ENCODE measurements at places on chromosomes 5 and 9.

- DNase-seq: no peak
These were observed 126.9 kb downstream of the PALM2AKAP2 start for GRCh38 chr9:109906766-109907382.

- DNase-seq: no peak
These were observed 72.2 kb downstream of the WDR41 start for GRCh38 chr5:77419644-77420582.

GRCh38 chr5:79702606-79703380, 13.2 kb downstream of the CMYA5 start:
- DNase-seq: no peak

GRCh38 chr5:37722236-37723161, 117.3 kb downstream of the GDNF start:
- DNase-seq: peak; percentile 97

DNA sequence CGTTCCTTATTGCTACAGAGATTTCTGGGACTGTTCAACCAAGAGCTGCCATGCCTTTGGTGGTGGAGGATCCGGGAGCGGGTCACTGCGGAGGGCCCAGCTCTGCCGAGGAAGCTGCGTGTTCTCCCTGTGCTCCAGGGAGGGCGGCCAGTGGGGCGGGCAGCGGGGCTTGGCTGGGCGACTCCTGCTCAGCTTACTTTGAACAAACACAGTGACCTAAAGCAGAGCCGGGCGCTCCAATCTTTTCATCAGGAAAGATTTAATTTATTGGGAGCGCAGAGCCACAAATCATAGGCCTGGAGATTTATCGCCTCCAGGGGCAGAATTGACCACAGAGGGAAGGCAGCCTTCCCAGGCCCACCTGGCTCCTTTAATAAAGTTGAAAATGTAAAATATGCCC, 27.7 kb downstream of the LHX3 start:
- DNase-seq: no peak

- no peak for DNase-seq
These were observed 48.1 kb downstream of the EBF1 start for GRCh38 chr5:159051421-159052282.

DNA sequence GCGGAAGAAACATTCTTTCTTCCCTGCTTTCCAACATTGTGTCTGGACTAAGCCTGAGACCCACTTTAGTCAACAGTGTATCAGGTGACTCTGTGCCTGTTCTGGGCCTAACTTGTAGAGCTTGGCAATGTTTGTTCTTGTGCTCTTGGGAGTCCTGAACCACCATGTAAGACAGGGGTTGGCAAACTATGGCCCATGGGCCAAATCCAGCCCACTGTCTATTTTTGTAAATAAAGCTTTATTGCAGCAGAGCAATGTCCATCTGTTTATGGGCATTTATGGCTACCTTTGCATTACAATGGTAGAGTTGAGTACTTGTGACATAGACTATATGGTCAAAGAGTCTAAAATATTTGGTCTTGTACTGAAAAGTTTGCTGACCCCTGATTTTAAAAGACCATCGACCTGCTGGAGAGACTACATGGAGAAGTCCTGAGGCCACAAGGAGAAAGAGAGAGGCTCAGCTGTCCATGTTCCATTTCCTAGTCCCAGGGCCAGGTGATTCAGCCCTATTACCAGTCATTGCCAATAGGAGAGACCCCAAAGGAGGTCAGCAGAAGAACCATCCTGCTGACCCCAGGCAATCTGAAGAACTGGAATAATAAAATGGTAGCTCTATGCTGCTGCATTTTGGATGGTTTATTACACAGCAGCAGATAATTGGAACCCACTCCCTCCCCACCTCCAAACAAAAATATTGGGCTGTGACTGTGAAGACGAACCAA, 211.3 kb downstream of the AUH start:
- DNase-seq: no peak

- DNase-seq: no peak
These were observed 80.6 kb downstream of the WNK2 start for GRCh38 chr9:93264338-93265125.

DNA sequence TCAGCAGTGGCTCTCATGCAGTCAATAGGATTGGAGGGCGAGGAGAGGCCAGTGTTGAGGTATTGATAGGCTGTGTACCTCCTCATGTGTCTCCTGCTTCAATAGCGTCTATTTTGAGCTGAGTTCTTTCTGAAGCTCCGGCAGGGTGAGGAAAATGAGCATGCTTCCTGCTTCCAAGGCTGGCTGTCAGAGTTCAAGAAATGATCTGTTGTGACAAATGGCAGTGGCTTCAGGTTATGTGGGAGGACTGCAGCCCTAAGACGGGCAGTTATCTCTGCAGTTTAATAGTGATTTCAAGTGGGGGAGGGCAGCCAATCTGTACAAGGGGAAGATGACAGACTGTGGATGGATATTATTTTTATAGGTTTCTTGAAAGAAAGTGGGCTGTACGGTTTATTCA, 54.0 kb upstream of the CXCL14 start:
- DNase-seq: no peak

DNA sequence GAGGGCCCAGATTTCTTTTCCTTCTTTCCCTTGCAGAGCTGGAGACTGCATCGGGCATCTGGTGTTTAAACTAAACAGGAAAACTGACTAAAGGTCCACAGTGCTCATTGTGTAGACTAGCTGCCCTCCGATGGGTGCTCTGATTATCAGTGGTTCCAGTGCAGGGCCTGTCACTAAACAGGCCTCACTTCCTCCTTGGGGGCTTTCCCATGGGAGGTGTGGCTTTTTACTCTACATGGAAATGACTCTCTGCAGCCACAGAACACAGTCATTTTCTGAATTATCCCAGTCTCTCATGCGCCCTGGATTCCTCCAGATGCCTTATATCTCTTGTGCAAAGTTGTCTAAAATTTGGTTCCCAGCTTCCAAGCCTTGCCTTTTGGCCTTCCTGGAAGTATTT, 199.2 kb downstream of the TRIO start:
- DNase-seq: no peak

- DNase-seq: no peak
These were observed 711 bp downstream of the IRX1 start for GRCh38 chr5:3596261-3596825.

GRCh38 chr5:133406208-133406976, 205.9 kb downstream of the FSTL4 start:
- DNase-seq: no peak

DNA sequence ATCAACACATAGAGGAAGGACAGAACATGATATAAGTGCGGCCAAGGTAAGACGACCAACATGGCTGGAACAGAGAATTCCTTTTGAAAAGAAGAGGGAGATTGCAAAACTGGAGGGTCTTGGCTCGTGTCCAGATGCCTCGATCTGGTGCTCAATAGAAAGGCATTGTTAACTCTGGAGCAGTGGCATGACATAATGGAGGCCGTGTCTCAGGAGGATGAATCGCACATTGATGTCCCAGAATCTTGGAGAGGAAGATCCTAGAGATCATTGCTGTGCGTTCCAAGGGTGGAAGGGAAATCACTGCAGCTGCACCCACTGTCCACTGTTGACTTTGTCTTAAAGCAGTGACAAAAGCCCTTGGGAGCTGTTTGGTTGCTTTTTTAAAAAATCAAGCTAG, 30.9 kb downstream of the GRAMD2B start:
- no peak for DNase-seq

DNA sequence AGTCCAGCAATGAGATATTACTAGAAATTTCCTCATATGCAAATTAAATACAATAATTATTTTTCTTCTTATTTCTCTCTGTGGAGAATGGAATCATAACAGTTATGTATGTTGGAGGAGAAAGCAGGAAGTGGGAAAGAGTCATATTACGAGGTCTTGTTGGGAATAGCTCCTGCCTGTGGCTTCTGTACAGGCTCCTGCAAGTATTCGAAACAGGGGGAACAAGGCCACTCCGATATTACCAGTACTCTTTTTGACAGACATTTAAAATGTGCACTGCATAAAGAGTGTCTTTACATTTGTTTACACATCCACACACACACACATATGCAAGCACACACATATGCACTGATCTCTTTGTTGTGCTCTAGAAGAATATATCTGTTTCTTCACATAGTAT, 812.0 kb upstream of the ZNF608 start:
- DNase-seq: no peak

GRCh38 chr5:87746891-87747377, 334.2 kb upstream of the CCNH start:
- DNase-seq: no peak

DNA sequence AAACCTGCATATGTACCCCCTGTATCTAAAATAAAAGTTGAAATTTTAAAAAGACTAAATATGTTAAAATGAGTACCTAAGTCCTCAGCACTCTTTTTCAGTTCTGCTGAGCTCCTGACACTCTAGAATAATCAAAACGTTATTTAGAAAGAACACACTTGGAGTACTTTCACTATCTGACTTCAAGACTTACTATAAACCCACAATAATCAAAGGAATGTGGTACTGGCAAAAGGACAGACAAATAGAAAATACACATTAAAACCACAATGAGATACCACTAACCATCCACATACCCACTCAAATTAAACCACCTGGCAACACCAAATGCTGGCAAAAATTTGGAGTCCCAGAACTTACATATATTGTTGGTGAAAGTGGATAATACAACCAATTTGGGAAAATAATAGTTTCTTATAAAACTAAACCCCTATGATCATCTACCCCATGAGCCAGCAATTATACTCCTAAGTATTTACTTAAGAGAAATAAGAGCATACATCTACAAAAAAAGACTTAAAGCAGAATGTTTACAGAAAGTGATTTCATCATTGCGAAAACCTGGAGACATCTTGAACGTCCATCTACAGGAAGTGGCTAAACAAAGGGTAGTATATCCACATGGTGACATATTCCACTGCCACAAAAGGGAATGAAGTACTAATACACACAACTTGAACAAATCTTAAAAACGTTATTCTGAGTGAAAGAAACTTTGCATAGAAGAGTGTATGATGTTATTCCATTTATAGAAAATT, 12.8 kb upstream of the PRSS3 start:
- no peak for DNase-seq

DNA sequence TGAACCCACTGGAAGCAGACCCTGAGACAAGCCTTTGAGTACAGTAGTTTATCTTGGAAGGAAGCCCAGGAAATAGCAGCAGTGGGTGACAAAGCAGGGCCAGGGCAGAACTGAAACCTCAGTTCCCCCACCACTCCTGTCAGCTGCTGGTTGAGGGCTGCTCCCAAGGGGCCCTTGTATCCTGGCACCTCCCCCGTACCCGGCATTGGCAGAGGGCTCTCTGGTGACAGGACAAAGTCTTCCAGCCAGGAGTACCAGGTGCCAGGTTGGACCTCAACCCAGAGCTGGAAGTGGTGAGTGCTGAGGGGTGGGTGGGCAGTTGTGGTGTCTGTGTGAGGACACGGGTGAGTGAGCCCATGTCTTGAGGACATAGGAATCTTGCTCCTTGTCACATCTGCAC, 123.3 kb downstream of the PHF2 start:
- DNase-seq: no peak

DNA sequence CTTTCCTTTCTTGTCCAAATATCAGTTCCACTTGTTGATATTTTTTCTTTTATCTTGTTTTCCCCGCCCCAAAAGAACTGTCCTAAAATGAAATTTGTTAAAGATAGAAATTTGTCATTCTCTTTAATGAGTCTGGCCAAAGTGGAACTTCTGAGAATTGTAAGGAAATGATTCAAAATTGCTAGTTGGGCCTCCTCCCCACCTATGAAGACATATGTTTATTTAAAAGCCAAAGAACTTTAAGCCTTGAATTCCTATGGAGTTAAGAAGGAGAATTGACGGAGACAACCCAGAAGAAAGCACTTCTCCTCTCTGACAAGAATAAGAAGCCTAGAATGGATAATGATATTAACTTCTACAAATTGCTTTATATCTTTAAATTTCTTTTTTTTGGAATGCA, 59.1 kb upstream of the ALDH1A1 start:
- DNase-seq: no peak

DNA sequence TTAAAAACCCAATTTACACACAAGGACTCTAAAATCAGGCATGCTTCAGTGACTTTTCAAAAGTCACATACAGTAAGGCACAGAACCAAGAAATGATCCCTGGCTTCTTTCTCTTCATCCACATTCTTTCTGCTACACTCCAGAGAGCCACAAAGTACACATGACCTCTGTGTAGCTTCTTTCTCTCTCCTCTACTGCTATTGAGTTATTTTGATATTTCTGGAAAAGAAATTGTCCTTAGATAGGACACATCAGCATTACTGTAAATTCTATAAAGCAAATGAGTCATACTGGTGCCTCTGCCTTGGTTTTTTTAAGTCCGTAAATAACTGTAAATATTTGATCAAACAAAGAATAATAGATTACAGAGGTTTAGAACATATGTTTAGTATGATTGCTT, 96.3 kb downstream of the KIAA0825 start:
- no peak for DNase-seq

DNA sequence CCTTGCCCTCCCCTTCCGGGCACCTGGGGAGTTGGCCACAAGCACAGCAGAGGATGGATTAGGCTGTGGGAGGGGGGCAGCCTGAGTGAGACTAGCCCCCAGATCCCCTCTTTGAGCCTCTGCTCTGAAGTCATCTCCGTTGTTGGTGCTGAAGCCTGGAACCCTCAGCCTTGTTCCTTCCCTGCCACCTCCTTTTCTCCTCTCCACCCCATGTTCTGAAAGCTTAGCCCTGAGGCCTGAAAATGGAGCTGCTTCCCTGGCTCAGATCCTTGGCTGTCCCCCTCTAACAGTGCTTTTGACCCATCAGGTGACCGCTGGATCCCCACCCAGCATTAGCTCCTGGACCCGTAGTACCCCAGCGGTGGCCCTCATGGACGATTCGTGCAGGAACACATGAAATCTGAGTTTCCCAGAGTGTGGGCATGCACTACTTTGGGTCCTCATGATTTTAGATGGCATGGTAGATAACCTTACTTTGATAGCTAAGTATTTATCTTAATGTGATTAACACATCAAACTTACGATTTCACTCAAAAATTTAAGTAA, 21.6 kb upstream of the ANGPTL2 start:
- DNase-seq: no peak

DNA sequence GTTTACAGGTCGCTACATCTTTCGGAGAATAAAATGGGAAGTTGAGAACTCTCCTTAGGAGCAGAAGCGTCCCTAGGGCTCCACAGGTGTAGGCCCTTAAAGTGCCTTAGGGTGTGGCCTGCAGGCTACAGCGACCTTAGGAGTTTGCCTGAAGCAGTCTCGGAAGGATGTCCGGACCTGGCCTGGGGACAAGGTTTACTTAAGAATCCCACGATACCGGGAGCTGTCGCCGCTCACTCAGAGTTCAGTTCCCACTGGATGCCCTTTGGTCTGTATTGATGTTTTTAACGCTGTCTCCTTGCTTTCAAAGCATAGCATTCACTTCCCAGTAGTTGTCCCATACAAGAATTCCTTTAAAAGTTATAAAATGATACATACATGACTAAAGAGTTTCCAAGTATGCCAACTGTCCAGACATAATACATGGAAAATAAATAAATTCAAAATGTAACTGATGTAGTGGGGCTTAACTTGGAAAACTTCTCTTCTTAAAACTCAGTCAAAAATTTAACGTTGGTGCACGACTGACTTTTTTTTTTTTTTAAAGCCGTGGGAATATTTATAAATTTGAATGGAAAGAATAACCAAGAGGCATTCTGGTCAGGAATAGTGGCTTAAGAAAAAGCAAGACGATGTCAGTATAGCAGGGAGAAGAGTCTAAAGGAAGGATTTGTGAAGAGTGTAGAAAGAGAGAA, 848 bp downstream of the RAD50 start:
- DNase-seq: no peak

All from stromal cell of bone marrow (primary cell).